GM04503 (cell line): ENCODE measurements at places on chromosomes 11 and 22.

GRCh38 chr11:112780351-112781087, 180.7 kb upstream of the NCAM1 start:
- peak; percentile 27 for DNase-seq

GRCh38 chr11:12784987-12785386, 110.8 kb downstream of the TEAD1 start:
- no peak for DNase-seq

- peak; percentile 49 for DNase-seq
Measured at GRCh38 chr11:28834877-28835276, 726.7 kb downstream of the METTL15 start.

- DNase-seq, result no peak
Measured at GRCh38 chr22:32717337-32718240, 83.9 kb upstream of the TIMP3 start.

GRCh38 chr11:114604179-114604813, 8.7 kb upstream of the NXPE4 start:
- DNase-seq, result no peak

- DNase-seq, result no peak
Measured at GRCh38 chr22:39030705-39031104, 9.8 kb downstream of the APOBEC3D start.

GRCh38 chr11:15793043-15793996, 563.0 kb downstream of the SOX6 start:
- no peak for DNase-seq

DNA sequence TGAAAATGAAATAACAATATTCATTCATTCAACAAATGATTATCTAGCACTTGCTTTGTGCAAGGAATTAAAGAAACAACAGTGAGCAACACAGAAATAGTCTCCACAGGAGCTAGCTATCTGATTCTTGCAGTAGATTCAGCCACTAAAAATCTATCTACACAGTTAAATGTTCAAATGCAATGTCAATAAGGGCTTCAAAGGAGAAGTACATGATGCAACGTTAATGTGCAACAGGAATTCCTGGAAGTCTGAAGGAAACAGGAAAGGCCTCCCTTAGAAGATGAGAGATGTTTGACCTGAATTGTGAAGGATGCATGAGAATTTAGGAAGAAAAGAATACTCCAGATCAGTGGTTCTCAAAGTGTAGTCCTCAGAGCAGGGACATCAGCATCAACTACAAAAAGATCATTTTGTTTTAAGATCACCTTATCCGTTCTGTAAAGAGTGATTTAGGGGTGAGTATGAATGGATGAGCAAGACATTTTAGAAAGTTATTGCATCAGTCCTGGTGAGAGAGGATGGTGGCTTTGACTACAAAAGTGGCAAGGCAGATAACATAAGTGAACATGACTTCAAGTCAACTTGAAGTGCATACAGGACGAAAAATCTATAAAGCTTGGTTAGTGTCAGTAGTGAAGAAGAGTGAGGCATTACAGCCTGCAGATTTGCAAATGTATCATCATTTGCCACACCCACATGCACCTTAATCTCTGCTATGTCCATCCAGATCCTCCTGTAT, 96.0 kb downstream of the ETS1 start:
- DNase-seq, result no peak

- DNase-seq, result no peak
Measured at GRCh38 chr11:16873289-16873688, 134.8 kb downstream of the C11orf58 start.

DNA sequence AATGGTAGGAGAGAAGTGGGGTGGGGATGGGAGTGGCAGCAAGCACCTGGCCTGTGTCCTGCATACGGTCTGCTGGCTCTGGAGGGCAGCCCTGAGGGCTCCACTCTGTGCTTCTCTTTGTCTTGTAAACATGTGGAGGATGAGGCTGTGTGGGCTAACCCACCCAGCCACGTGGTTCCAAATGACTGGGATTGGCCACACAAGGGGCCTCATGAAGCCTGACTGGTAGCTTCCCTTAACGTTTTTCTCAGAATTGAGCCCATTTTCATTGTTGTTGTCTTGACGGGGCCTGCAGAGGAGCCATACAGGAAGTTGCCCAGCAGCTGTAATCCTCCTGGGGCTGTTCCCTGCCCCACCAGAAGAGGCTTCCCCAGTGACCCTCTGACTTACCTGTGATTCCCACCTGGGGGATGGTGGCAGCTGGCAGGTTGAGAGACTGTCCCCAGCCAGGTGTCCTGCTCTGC, 18.0 kb downstream of the DERL3 start:
- no peak for DNase-seq

GRCh38 chr22:46714550-46714949, 23.5 kb downstream of the CERK start:
- DNase-seq, result peak; percentile 40

DNA sequence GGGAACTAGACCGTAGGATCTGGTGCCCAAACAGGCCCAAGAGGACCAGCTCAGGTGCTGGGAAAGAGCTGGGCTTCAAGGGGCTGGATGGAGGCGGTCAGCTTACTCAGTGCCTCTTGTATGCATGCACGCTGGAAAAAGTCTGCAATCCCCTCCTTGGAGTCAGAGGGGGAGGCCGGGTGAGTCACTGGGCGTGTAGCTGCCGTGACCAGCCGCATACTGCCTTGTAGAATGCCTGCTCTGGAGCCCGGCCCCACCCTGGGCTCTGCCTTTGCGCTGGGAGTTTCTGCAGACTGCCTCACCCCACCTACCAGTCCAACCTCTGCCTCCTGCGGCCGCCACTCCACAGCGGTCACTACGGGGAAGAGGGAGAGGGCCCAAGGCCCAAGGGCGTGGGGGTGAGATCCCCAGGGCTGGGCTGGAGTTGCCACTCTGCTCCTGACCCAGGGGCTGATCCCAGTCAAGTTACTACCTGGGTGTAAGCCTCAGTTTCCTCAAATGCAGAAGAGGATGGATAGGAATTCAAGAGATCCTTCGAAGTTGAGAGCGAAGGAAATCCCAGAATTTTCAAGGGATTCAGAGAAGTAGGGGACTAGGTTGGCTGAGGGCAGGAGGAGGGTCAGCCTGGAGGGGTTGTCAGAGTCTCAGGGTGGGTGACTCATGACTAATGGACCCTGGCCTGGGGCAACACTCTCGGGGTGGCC, 4.2 kb downstream of the MRGPRF start:
- DNase-seq, result peak; percentile 87

GRCh38 chr11:70067591-70068341, 10.4 kb upstream of the ANO1 start:
- no peak for DNase-seq

DNA sequence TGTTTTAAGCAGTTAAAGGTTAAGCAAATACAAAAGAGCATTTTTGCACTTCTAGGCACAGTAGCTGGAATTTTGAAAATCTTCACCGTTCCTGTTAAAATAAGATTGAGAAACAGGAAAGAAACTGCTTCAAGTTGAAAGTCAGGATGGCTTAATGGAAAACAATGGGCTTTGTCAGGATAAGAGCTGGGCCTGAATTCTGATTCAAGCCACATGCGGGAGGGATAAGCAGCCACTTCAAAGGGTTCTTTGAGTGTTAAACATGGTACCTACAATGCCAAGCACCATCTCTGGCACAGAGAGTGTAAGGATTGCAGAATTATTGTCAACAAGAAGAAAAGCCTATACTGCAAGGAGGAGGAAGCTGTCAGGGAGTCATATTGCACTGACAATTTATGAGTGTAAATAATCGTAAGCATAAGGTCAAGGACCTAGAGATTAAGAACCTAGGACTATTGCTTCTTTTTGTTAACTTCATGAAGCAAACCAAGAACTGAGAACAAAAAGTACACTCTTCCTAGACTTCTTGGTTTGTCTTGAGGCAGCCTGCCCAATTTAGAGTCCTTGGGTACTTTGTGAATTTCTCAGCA, 32.5 kb downstream of the MPPED2 start:
- DNase-seq, result no peak

DNA sequence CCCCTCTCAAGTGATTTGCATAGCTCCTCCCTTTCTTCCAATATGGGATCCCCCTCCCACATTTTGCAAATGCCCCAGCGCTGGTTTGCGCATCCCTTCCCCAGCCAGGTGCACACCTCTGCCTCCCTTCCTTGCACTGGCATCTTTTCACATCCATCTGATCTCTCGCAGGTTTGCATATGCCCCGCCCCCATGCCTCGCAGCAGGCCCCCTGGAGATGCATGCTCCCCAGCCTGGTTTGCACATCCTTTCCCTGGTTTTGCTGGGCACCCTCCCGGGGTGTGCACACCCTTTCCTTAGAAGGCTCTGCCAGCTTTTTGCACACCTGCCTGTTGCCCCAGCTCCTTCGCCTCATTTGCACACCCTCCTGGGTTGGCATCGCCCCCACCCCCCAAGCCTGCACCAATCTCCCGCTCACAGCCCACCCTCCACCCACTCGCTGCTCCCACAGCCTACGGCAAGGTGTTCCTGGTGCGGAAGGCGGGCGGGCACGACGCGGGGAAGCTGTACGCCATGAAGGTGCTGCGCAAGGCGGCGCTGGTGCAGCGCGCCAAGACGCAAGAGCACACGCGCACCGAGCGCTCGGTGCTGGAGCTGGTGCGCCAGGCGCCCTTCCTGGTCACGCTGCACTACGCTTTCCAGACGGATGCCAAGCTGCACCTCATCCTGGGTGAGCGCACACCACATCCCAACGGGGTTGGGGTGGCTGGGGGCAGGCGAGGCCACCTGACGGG, 917 bp downstream of the RPS6KA4 start:
- no peak for DNase-seq

DNA sequence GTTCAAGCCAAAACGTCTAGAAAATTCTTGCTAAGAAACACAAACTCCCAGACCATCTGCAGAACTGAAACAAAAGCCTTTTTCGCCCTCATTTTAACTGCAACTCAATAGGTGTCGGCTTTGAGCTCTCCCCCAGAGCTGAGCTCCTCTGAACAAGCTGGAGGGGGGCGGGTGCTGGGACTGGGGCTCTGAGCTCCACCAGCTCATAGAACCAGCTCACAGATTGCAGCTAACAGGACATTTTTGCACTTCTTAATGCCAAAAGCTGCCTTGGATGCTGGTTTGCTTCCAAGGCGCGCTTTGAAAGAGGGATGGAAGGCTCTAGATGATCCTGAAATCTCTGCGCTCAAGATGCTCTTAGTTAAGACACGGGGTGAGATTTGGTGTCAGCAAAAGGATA, 6.0 kb upstream of the YWHAH start:
- DNase-seq, result no peak

DNA sequence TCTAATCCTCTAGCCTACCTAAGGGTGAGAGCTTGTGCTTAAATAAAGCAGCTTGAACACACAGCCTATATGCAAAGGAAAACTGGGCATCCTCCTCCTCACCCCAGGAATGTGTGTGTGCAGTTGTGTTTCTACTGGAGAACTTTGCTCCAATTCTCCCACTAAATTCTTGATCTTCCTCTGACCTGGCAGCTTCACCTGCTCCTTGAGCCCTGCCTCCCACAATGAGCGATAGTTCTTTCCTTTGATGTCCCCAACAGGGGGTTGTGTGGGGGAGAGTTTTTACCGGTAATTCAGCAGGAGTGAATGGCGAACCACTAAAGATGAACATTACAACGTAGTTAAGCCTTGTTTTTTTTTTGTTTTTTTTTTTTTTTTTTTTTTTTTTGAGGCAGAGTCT, 113.5 kb upstream of the RCN1 start:
- no peak for DNase-seq

GRCh38 chr22:27962268-27963044, 43.4 kb upstream of the PITPNB start:
- DNase-seq, result no peak

- DNase-seq, result no peak
Measured at GRCh38 chr11:9947231-9947864, 283.5 kb downstream of the SWAP70 start.
